Ecto neural progenitor cell (in vitro differentiated cells): ENCODE measurements at places on chromosomes 16 and 17.
A peak's percentile ranks its signal among the peaks of the same experiment; 100 is the strongest.

GRCh38 chr17:32445074-32445415, 735 bp downstream of the PSMD11 start:
- DNase-seq = no peak

- DNase-seq = peak; percentile 60
These were observed 31.8 kb downstream of the USP7 start for GRCh38 chr16:8931859-8932258.

- no peak for DNase-seq
These were observed 1.5 kb downstream of the ST6GALNAC1 start for GRCh38 chr17:76642032-76642561.

- no peak for DNase-seq
These were observed 2.3 kb downstream of the ARL4D start for GRCh38 chr17:43400943-43401717.

DNA sequence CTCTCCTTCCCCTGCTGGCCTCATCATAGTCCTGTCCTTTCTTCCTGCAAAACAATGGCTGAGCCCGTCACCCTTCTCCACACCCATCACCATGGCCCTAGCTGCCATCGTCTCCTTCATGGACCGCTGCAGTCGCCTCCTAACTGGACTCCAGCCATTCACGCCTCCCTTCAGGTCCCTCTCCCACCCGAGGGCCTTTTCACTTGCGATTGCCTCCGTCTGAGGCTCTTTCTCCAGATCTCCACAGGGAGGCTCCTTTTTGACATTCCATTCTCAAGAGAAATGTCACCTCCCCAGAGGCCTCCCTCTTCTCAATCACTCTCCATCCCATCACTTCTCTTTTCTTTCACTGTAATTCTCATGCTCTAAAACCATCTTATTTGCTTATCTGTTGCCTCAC, 23.5 kb downstream of the GSG1L start:
- DNase-seq = no peak

DNA sequence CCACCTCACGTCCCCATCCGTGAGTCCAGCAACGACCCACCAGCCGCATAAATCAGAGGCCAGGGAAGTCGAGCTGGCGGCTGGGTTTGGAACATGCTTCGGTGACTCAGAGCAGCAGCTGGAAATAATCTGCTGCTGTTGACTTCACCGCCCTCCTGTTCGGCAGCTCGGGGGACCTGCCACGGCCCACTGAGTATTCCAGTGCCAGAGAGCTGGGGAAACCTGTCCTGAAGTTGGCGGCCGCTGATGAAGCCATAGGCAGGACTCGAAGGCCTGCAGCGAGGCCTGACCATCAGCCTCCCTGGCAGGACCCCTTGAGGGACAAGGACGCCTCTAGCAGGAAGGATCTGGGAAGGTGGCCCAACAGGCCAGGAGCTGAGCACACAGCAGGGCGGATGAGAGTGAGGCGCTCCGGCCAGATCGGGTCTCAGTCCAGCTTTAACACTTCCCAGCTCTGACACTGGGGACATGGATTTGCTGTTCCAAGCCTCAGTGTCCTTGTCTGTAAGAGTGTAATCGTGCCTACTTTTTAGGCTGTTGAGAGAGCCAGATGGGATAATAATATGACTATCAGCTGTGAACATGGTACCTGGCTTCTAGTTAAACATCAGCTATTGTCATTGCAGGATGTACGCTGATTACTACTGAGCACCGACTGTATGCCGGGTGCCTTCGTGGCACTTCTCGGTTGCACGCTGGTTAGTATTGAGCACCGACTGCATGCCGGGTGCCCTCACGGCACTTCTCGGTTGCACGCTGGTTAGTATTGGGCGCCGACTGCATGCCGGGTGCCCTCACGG, 50.4 kb upstream of the CIBAR2 start:
- DNase-seq = no peak

GRCh38 chr16:11892761-11893160, 23.0 kb downstream of the GSPT1 start:
- no peak for DNase-seq

DNA sequence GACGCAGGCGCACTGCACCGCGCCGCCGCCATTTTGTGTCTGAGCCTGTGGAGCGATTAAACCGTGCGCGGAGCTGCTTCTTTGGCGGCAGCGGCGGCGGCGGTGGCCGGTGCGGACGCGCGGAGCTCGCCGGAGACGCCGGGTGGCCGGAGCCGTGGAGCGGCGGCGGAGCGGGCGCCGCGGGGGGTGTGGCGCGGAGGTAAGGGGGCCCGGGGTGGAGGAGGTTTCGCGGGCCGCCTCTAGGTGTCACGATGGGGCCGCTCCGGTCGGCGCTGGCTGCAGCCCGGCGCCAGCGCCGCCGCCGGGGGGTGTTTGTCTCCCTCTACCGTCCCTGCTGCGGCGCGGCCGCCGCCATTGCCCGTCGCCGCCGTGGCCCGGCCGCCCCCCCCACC, at the start of gene CTCF:
Gene CTCF, plus strand, starts transcription at position 1 of the 392 bp plus-strand sequence. CDS start 48,307 bp downstream, outside the sequence.
- peak; percentile 95 for DNase-seq
